ENCODE measurements at places on chromosomes 1 and 21.

GRCh38 chr1:218345673-218346390 is 696 bp downstream of the TGFB2 start:
- DNase-seq, result no peak

- no peak for DNase-seq
Observed at GRCh38 chr1:38194472-38194871, 147.9 kb upstream of the POU3F1 start.

- DNase-seq, result no peak
Observed at GRCh38 chr1:232962761-232963745, 12.6 kb downstream of the NTPCR start.

GRCh38 chr1:56446531-56447098 is 132.7 kb downstream of the PLPP3 start:
- no peak for DNase-seq

DNA sequence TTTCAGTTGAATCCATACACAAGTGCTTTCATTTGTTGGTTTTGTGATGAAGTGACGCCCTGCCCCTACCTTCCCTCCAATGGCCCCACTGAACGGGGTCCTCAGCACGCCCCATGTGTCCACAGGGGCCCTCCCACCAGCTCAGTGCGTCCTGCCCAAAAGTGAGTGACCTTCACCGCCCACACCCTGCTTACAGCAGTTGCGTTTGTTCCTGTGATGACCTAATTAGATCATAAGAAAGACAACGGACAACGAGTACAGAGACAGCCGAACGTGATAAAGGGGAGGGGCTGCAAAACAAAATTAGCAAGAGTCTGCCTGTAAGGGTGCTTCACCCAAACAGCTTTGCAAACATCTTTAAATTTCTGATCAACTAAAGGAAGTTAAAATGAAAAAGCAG is 38.2 kb upstream of the RIPK4 start:
- DNase-seq, result no peak

DNA sequence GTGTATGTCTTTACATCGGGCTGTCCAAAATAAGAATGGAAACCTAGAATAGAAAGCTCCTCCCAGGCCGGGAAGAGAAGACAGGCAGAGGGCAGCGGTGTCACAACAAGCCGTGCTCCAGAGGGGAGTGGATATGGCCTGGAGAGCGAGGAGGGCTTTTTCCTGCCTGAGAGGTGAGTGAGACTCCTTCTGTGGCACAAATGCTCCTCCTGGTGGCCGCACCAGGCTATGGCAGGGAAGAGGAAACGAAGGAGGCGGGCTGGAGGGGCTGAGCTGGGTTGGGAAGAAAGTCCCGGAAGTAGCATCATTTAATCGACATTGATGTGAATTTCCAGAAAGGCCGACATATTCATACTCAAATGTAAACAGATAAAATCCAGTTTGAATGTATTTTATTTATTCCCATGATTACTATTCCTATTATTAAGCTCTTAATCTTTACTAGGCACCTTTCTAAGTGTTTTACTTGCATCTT is 54.7 kb downstream of the MEF2D start:
- no peak for DNase-seq

DNA sequence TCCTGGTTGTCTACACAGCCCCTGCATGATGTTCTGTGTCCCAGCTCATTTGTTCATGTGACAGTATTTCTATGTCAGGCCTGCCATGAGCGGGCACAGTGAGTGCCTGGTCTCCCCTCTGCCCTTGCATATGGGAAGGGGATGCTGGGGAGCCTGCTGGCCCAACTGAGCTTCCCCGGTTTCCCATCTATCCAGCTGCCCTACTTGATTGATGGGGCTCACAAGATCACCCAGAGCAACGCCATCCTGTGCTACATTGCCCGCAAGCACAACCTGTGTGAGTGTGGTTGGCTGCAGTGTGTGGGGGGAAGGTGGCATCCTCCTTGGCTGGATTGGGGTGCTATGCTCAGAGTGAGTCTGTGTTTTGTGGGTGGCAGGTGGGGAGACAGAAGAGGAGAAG is 1.5 kb downstream of the GSTM4 start:
- no peak for DNase-seq

DNA sequence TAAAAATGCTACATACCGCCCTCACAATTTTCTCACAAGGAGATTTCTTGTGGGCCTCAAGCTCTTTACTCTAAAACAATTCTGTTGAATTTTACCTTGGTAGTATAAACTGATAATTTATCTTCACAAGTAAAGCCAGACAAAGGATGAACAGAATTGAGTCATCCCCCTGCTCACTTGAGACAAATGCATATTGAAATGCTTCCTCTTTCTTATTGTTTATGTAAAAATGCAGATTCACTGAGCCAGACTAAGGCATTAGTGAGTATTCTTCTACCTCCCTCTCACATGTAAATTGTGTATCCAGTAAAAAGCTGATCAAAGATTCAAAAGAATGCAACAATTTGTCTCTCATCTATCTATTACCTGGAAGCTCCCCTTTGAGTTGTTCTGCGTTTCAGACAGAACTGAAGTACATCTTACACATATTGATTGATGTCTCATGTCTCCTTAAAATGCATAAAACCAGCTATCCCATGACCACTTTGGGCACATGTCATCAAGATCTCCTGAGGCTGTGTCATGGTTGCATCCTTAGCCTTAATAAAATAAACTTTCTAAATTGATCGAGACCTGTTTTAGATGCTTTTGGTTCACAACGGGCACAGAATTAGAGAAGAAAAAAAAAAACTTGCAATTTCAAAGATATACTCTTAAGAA is 743.1 kb upstream of the B3GALT2 start:
- no peak for DNase-seq
